ENCODE measurements at places on chromosomes 3 and 15.
A peak's percentile ranks its signal among the peaks of the same experiment; 100 is the strongest.

DNA sequence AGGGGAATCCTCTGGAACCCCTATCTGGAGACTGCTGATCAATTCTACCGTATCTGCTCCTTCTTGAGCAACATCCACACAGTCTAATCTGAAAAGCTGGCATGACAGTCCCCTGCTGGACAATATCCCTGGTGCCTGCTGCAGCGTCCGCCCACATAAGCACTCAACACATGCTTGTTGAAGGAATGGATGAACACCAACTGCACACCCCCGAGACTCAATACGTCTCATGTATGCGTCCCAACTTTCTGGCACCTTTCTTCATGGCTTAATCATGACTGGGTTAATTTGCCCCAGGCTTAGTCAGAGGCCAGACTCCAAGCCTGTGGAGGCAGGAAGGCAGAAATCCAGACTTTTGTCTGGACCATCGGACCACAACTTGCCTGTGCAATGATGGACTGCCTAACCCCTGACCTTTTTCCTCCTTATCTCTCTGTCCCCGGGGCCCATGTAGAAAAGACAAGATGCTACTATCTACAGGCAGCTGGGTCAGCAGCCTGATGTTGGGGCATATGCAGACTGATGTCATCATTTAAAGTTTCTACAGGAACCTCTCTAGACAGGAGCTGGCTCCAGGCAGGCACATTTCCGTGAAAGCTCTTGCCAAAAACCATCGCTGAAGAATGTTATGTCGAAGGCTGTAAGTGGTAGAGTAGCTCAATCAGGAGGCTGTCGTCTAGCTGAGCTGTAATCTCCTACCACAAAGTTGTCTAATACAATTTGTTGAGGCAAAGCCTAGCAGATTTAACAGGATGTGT is 114.1 kb upstream of the TPM1 start:
- DNase-seq = no peak

GRCh38 chr15:56568466-56569167 is 103.7 kb upstream of the MNS1 start:
- DNase-seq = no peak

GRCh38 chr3:170419557-170420087 is 954 bp downstream of the CLDN11 start:
- peak; percentile 67 for DNase-seq

GRCh38 chr15:46703871-46704637 is 1013.3 kb upstream of the SEMA6D start:
- no peak for DNase-seq

DNA sequence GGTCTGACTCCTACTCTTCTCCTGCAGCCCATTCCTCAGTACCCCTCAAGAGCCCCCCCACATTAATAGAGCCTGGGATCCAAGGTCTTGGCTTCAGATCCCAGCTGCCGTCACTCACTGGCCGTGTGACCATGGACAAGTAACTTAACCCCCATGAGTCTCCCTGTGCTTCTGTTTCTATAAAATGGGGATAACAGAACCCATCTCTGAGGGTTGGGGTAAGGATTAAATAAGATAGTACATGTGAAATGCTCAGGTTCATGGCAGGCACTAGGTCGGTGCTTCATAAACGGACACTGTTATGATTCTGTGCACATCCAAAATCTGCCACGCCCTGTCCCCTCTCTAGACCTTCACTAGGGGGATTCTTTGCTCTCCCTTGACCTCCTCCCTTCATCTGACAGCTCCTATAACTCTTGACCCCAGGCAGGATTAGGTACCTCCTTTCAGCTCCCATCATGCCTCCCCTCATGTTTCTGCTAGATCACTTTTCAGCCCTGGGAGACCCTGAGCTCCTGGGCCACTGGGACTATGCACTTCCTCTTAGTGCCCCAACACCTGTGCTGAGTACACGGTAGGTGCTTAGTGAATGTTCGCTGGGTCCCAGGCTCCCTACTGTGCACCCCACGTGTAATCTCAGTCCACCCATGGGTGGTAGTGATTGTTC is 1.5 kb downstream of the CAND2 start:
- no peak for DNase-seq

DNA sequence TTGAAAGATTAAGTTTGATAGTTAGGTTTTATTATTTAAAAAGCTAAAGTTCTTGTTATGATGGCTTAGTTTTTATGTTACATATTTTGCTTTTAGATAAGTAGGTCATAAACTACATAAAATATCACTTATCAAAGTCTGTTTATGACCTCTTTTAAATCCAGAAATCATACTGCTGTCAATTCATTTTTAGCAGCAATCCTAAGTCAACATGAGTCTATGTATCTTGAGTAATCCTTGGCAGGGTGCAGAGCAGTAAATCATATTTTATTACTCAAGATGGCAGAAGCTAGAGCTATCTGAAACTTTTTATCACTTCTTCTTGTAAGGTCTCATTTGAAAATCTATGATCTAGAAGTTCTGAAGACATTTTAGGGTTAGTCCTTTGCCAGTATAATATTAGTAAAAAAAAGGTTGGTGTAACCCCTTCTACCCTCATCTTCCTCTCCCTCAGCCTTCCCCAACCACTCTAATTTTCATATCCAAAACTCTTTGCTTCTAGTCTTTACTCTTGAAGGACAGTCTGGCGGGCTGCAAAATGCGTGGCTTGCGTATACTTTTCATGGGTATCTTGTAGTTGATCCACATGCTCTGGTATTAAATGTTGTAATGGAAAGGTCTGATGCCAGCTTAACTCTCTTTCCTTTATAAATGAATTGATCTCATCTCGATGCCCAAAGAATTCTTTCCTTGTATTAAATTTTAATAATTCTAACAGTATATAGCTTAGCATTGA is 134.0 kb upstream of the THRB start:
- no peak for DNase-seq

GRCh38 chr15:64856429-64857145 is 14.9 kb downstream of the PLEKHO2 start:
- DNase-seq = no peak

DNA sequence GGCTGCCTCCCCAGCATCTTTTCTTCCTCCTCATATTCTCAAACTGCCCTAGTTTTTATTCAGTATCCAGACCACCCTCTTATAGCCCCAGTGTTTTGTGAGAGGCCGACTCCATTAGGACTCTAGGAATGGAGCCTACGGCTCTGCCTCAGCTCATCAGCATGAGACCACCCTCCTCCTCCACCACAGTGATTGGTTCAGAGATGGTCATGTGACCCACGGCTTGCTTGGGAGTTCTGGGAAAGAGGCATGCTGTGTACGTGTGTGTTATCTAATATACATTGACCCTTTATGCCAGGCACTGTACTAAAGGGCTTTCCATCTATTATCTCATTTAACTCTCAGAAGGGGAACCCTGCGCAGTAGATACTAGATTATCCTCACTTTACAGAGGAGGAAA is 17.8 kb upstream of the CMTM7 start:
- DNase-seq = no peak

DNA sequence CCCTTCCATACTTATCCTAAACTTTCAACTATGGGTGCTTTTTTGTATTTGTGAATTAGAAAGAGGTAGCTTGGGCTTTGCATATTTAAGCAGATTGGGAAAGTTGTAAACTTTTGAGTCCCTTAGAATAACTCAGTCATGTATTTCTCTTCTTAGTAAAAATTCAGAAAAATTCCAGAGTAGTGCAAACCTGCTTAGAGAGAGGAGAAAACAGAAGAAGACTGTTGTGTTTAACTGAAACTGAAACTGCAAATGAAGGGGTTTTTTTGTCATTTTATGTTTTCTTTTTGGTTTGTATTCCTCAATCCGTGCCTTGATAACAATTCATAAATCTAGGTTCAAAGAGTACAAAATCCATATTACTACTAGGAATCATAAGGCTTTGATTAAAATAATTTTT is 31.3 kb downstream of the CD200 start:
- DNase-seq = no peak

GRCh38 chr15:43056696-43057095 is 49.1 kb downstream of the UBR1 start:
- DNase-seq = no peak

- no peak for DNase-seq
Measured at GRCh38 chr15:81108427-81108826, 25.6 kb upstream of the CFAP161 start.

GRCh38 chr15:55823699-55824340 is 80.9 kb upstream of the PRTG start:
- no peak for DNase-seq

DNA sequence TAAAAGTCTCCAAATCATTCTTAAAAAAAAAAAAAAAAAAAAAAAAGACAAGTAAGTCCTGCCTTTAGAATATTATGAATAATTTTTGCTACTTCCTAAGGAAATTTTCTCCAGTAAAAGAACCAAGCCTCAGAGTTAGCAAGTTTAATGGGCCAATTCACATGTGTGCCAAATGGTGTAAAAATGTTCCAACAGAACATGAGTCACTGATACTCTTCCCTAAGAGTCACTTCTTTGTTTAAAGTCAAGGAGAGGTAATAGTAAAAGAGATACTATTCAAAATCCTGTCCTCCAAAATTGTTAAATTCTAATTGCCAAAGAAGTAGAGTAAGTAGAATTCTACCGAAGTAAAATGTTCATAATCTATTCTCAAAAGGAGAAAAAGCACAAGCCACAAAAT is 17.7 kb upstream of the CPA3 start:
- DNase-seq = no peak

DNA sequence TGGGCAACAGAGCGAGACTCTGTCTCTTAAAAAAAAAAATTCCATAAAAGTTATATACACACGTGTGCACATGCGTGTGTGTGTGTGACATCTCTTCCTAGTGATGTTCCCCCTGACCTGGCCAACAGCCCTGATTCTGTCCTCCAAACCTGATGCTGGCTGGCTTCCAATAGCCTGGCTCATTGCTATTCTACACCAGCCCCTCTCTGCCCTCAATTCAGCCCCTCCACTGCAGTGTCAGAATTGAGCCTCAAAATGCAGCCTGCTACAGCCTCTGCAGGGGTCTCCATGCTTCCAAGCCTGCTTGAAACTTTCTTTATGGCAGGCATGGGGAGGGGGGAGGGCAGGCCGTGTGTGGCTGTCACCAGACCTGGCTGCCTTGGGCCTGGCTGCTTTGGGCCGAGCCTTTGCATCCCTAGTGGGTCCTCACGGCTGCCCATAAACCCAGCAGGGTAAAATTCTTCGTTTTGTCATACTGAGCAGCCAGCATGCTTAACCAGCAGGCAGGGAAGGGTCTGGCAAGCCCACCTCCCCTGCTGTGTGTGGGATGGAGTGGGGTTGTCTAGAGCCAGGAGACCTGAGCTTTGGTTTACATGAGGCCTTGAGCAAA is 22.7 kb upstream of the DOCK3 start:
- DNase-seq = no peak

DNA sequence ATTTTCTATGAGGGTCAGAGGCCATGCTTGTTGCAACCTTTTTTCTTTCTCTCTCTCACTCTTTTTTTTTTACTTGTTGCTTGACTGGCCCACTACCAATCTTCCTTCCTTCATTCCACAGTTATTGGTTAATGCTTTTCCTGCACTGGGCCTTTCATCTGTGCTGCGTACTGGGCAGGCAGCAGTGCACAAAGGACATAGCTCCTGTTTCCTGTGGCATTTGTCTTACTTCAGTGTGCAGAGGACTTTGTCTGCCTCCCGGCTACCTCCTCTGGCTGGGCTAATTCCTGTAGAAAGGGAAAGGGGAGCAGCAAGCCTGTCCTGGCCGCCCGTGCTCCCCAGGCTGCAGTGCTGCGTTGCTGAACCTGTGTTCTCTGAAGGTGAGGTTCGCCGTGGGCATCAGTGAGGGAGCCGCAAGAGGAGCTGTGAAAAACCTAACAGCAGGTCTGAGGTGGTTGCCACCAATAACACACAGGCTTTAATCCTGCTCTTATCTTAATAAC is 93.7 kb upstream of the RGMA start:
- no peak for DNase-seq

GRCh38 chr3:40020689-40021088 is 211.3 kb downstream of the MYRIP start:
- DNase-seq = no peak

DNA sequence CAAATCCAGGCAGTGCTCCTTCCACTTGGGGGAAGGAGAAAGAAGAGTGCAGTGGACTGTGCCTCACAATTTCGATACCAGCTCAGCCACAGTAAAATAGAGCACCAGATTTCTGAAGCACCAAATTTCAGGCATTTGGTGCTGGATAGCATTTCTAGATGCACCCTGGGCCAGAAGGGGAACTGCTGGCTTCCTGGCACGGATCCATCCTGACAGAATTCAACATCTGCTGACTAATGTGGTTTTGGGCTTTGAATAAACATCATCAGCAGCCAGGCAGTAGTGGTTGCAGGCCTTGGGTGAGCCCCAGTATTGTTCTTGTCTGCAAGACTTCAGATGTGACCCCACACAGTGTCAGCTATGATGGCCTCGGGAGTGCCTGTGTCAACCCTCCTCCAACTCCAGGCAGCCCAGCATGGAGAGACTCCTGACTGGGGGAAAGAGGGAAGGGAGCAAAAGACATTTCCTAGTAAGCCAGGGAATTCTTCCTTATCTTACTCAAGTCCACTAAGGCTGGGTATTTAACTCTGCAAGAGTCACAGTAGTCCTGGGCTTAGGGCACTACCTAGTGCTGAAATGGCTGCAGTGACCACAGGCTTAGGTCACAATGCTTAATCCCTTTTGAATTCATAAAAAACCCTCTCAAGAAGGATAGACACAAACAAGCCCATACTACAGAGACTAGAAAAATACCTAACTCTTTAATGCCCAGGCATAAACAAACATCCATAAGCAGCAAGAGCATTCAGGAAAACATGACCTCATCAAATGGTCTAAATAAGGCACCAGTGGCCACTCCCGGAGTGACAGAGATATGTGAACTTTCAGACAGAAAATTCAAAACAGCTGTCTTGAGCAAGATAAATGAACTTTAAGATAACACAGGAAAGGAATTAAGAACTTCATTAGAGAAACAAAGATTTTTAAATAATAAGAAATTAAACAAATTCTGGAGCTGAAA is 74.7 kb downstream of the SPATA16 start:
- DNase-seq = no peak

DNA sequence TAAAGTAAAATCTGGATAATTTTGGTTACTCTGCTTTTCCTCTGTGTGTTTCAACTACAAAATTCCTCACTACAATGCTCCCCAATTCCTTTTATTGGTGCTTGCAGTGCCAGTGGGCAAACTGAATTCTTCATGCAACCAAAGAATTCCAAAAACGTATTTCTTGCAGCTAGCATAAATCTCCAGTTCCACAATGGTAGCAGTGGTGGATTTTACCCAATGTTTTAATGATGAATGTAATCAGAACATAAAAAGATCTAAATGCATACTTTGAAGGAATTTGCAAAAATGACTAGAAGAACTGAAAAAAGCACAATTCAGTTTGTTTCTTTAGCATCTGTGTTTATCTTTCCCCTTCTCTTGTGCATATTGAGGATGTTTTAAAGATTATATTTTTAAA is 359.6 kb upstream of the TPRG1 start:
- DNase-seq = no peak

GRCh38 chr3:35320646-35321407 is 318.5 kb upstream of the ARPP21 start:
- DNase-seq = no peak

GRCh38 chr15:95041297-95041696 is 809.9 kb downstream of the MCTP2 start:
- DNase-seq = no peak

GRCh38 chr3:129616713-129617112 is 10.2 kb upstream of the PLXND1 start:
- DNase-seq = no peak
